Naive thymus-derived CD4-positive, alpha-beta T cell (primary cell): ENCODE measurements at places on chromosomes 5 and 9.

DNA sequence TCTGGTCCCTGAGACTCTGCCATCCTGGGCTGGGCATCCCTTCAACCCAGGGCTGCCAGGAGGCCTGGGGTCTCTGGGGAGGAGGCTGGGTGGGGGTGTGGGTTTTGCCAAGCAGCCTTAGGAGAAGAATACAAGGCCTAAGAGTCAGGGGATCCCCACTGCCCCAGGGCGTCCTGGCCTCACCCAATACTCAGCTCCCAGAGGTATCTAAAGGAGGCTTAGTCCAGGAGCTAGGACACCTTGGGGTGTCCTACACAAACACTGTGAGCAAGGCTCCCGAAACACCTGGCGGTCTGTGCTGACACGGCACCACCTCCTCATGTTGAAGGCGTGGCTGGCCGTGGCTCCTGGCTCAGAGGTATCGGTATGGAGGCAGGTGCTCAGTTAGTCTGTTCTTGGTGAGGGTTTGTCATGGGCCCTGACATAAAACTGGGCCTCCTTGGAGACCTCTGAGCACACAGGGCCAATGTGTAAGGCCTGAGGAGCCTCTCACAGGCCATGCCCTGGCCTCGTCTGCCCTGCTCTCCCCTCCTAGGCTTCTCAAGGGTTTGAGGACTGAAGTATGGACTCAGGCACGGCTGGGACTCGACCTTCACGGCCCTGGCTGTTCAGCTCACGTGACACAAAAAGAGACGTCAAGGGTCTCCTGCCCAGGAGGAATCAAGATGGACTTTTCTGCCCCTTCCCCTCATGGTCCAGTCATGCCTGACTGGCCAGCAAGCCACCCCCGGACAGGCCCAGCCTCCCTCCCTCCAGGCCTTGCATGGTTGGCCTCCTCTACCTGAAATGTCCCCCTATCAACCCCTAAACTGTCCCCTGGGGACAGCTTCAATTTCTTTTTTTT lies 277.3 kb downstream of the FSTL4 start:
- no peak for DNase-seq

DNA sequence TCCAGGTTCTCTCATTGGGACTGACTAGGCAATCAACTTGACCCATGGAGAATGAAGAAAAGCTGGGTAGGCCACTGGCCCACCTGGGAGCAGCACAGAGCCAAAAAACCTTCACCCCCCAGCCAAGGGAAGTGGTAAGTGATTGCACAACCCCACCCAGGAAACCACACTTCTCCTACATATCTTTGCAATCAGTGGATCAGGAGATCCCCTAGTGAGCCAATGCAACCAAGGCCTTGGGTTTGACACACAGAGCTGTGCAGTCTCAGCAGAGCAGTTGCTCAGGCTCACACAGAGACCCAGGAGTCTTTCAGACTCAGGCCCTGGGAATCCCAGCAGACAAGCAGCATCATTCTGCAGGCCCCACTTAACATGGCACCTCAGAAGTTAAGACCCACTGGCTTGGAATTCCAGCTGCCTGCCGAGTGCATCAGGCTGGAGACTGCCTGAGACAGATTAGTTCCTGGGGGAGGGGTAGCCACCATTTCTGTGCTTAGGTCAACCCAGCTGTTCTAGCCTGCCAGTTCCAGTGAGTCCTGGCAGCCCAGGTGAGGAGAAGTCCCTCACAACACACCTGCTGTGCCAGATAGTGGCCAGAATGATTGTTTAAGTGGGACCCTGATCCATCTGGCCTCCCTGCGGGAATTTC lies 136.4 kb downstream of the SAXO1 start:
- no peak for DNase-seq

- DNase-seq: no peak
Measured at GRCh38 chr5:116437922-116438578, 136.6 kb downstream of the SEMA6A start.

DNA sequence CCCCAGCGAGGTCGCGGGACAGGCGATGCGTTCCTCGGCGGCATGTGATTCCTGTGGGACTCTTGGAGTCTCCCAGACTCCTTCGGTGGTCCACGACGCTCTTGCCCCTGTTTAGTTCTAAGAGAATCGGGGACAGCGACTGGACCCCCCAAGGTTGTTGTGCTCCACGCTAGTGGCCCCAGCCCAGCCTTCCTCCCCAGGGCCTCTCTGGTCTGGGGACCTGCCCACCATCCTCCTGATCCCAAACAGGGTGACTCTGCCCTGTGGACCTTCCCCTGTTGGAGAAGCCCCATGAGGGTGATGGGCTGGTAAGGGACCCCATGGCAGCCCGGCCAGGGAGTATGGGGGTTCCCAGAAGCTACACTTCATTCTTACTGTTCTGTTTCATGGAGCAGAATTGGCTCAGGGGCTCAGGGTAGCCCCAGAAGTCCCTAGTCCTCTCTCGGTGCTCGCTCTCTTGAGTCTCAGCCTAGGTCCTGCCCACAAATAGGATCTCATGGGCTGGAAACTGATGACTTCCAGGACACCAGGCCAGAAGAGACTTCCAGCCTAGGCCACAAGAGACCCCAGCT lies 880 bp downstream of the CARD19 start:
- DNase-seq: no peak

DNA sequence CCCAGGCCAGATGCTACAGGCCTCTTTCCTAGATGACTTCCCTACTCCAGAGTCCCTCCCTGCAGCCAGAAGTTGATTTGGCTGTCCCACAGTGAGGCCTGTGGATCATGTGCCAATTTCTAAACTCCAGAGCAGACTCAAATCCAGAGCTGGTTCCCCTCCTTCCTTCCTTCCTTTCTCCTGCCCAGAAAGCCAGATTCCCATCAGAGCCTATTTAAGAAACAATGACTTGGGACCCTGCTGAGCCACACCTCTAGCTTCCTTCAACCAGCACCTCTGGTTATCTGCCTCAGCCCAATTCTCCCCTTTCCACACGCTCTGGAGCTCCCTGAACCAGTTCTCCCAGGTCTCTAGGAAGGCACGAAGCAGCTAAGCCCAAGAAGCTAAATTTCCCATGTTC lies 7.2 kb downstream of the FAM219A start:
- no peak for DNase-seq
